ENCODE measurements at places on chromosomes 7 and 10.

DNA sequence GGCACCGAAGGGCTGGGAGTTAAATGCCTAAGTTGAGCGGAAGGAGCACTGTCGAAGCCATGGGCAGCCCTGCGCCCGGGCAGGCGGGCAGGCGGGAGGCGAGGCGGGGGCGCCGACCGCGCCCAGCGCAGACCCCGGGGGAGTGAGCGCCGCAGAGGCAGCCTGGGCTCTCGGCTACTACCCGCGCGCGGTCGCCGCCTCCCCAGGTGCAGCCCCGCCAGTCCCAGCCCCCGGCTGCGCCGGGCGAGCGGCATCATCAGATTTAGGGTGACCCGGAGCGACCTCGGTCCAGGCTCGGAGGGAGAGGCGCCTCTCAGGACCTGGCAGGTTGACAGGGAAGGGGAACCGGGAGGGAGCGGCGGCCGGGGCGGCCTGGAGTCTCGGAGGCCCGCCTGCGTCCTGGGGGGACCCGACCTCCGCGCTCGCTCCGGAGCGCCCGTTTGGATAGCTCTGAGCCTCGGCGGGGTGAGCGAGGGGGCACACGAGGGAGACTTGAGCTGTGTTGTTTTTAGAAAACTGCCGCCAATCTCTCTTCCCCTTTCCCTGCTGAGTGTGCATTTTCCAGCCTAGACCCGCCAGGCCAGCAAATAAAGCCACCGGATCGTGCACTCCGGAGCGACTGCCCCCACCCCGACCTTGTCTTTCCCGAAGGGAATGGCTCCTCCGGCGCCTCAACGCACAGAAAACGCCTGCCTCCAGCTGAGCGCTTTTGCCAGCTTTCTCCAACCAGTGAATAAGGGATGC is 2.3 kb upstream of the NRP1 start:
- no peak for DNase-seq

DNA sequence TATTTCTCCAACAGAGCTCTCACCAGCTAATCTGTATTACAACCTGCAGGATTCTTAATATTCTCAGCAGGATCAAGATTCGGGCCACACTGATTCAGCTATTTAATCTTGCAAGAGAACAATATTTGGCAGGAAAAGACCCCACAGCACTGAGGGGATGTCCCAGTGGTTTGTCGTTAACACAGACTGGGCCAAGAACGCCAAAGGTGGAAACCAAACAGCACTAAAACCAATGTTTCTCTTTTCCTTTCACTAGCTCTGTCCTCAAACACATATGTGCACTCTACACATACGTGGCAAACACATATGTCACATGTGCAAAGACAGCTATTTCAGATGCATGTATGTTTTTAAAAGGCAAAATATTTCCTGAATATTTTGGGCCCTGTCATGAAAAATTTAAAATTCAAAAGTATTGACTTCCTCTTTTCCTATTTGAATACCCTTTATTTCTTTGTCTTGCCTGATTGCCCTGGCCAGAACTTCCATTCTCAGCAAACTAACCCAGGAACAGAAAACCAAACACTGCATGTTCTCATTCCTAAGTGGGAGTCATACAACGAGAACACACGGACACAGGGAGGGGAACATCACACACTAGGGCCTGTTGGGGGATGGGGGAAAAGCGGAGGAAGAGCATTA is 51.7 kb upstream of the NEBL start:
- no peak for DNase-seq

DNA sequence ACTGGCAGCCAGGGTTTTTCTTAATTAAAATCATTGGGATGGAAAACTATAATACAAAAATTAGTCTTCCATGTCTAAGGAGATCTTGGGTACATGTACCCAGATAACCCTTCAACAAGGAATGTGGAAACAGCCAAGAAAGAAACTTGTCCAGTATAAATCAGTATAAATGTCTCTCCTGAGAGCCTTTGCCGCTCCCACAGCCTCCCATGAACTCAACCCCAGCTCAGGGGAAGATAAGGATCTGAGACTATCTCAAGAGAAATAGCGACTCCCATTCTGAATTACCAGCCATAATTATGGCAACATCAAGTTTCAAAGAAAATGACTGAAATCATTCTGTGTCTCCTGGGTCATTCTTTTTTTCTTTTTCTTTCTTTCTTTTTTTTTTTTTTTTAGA is 32.6 kb upstream of the AFAP1L2 start:
- no peak for DNase-seq

- no peak for DNase-seq
Observed at GRCh38 chr10:49748006-49748405, 14.1 kb downstream of the OGDHL start.

GRCh38 chr7:105389088-105389650 is 448 bp upstream of the SRPK2 start:
- DNase-seq = peak; percentile 6

DNA sequence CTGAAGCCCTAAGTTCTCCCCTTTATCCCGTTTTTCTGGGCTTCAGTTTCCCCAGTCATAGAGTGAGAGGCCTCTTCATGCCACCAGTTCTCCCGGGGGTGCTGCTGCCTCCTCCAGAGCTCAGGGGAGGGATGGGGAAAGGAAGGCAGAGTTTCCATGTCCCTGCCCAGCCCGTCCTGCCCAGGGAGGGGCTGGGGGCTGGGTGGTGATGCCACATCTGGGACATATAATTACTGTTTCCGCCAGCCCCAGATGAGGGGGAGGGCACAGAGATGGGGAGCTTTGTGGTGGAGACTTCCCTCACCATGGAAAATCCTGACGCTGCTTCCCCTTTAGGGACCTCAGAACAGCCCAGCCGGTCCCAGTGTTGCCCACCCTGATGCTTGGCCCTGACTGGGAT is 4.1 kb downstream of the AQP1 start:
- DNase-seq = no peak

- DNase-seq = peak; percentile 5
Observed at GRCh38 chr10:100621360-100622205, 85.8 kb downstream of the HIF1AN start.

DNA sequence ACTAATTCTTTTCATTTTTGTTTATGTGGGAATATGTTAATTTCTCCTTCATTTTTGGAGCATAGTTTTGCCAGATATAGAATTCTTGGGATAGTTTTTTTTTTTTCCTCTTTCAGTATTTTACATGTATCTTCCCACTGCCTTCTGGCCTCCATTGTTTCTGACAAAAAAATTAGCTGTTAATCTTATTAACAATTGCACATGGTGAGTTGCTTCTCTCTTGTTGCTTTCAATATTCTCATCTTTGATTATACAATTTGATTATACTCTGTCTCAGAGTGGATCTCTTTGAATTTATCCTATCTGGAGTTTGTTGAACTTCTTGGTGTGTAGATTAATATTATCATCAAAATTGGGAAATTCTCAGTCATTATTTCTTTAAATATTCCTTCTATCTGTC is 41.4 kb upstream of the HABP2 start:
- DNase-seq = no peak

DNA sequence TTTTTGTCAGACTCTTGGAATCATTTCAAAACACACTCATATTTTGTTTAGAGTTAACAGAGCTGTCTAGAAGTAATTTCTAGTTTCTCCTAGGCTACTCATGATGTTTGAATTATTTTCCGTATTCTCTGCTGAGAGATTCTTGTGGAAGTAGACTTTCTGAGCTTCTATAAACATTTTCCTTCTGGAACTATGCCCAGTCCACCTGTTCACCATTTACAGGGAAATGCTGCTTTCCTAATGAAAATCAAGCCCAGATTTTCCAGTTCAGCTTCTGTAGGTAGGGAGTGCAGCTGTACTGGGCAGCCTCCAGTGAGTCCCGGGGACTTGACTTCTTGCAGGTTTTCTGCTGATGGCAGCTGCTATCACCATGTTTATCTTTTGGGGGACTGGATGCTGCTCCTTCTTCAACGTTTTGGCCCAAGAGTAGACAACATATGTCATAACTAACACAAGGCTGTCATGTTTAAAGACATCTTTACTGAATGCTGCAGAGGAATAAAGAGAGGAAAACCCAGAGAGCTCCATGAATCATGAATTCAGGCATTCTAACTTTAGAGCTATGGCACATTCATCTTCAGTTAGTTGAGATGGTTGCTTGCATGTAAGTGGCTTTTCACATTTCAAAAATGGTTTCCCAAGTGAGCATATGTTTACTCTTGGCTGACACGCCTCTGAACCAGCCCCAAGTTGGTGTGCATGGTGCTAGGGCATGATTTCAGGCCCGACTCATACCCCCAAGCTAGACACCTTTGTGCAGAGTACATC is 85.6 kb downstream of the SDK1 start:
- no peak for DNase-seq

DNA sequence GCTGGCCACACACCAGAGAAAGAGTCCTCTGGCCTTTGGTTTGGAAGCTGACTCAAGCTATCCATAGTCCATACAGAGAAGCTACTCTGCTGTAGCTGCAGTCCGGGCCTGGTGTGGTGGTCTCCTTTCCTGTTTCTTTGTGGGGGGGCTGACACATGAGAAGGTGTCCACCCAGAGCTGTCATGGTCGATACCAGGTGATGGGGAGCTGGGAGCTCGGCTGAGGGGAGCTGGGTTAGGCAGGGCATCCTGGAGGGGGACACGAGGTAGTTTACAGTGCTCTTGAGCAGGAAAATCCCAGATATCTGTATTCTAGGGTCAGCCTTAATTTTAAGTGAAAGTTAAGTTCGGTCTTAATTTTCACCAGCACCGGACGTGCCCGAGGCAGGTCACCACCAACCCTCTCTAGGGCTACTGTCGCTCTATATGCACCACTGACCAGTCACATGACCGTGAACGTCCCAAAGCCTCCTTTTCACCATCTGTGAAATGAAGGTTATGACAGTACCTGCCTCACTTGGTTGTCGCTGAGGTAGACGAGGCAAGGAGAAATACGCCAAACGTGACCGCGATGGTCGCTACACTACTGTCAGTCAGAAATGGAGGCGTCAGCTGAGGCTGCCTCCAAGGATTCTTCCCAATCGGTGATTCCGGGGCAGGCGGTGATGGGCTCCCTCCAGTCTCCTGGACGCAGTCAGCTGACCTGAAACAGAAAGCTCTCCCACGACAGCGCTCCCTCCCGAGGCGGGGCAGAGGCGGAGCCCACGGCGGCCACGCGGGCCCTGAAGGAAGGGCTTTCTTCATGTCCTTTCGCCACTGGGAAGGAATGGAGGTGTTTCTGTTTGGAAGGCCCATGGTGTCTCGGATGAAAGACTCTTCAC is 69.4 kb upstream of the SHH start:
- DNase-seq = no peak
